ENCODE measurements at places on chromosomes 12 and 14.
A peak's percentile ranks its signal among the peaks of the same experiment; 100 is the strongest.

DNA sequence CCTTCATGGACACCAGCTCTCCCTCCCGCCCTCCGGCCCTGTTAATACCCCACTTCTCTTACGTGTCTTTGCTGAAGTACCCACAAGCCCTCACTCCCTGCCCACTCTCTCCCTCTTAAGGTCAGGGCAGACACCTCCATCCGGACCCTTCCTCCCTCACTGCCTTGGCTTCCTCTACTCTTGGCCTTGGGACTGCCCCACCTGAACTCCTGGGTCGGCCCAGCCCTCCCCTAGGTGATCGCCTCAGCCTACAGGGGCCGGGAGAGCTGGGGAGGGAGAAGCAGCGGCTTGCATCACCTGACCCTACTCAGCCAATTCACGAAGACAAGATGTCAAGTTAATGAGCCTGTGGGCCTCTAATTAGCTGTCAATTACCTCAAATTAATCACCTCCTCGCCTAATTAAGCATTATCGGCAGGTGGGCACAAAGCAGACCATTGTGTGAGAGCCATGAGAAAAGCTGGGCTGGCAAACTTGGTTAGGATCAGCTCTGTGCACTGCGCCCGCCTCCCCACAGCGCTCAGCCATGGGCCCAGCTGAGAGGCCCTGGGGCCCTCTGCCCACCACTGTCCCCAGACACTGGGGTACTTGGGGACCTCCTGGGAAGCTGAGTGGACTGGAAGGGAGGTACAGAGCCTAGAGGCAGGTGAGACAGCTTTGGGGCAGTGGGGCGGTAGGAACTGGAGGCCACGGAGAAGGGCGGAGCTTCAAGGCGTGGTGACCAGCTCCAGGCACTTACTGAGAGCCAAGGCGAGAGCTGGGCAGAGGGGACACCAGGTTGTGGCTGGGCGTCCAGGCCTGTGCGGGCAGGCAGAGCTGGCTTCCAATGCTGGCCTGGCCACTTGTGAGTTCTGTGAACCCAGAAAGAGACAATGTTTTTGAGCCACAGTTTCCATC is 25.1 kb upstream of the VSX2 start:
- DNase-seq, result no peak

GRCh38 chr12:68227356-68227755 is 1.7 kb upstream of the IL26 start:
- no peak for DNase-seq

- DNase-seq, result no peak
These were observed 11.6 kb upstream of the SRSF5 start for GRCh38 chr14:69755296-69755695.

DNA sequence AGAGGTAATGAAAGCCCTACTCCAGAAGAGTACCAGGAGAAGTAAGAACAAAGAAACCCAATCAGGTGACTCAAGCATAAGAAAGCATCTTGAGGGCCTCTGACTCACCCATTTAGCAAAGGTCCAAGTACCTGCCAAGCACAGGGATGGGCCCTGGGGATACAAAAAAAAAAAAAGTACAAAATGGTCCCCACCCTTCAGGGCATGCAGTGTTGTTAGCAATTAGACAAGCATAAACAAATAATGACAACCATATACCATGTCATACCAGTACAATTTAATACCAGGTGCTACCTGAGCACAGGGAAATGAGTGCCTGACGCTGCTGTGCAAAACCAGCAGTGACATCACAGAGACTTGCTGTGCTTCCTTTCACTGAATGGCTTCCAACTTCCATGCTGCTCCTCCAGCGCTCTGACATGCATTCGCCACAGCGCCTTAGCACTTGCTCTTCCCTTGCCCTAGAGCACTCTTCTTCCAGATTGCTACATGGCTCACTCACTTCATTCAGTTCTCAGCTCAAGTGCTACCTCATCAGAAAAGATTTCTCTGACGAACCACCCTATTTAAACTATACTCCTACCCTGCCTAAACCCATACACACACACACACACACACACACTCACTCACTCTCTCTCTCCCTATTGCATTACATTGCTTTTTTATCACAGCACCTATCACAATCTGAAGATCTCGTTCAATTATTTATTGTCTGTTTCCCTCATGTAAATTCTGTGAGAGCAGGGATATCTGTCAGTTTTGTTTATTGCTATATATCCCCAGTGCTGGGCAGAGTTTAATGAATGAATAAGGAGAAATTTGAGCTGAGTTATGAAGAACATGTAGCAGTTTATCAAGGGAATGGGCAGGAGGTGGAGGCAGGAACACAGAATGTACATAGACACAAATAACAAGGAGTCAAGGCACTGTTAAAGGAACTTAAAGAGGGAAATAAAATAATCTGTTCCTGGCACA is 12.9 kb upstream of the EPS8 start:
- DNase-seq, result no peak

- DNase-seq, result no peak
These were observed 16.4 kb upstream of the SRSF5 start for GRCh38 chr14:69750495-69750894.

DNA sequence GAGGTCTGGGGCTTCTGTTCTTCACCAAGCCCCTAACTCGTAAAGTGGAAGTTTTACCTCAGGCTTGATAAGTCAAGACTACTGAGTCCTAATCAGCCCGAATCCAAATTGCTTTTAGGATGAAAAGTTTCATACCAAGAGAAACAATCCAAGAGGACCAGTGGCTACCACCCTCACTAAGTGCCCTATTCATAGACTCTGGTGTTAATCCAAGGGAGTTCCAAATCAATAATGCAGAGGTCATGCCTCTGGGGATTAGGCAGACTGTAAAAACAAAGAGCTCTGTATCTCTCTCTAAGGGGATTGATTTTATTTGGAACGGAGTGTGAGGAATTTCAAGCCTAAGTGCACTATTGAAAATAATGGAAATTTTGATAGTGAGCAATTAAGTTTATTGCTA is 76.3 kb upstream of the LMNTD1 start:
- no peak for DNase-seq

DNA sequence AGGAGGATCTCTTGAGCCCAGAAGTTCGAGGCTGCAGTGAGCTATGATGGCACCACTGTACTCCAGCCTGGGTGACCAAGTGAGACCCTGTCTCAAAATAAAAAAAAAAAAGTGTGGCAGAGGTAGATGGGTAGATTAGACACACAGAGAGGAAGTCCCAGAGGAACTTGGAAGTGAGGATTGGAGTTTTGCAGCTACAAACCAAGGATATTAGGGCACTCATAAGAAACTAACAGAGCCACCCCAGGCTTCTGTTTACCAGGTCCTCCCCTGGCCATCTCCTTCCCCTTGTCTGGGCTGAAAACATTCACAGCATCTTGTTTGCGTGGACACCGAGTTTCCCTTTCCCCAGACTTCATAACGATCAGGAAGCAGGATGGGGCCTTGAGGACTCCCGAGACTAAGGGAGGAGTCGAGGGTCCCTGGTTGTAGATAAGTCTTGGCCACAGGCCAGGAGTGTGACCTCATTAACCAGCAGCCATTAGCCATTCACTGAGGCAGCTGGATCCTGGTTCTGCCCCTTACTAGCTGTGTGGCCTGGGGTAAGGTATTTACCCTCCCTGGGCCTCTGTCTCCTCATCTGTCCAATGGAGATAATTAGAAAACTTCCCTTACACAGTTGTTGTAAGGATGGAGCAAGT is 2.1 kb downstream of the MAP1LC3B2 start:
- DNase-seq, result no peak

GRCh38 chr14:26595926-26596542 is 1.8 kb downstream of the NOVA1 start:
- DNase-seq, result no peak

GRCh38 chr14:53954551-53955228 is 1.9 kb downstream of the BMP4 start:
- DNase-seq, result no peak

GRCh38 chr14:91246051-91246852 is 1.7 kb upstream of the GPR68 start:
- no peak for DNase-seq

DNA sequence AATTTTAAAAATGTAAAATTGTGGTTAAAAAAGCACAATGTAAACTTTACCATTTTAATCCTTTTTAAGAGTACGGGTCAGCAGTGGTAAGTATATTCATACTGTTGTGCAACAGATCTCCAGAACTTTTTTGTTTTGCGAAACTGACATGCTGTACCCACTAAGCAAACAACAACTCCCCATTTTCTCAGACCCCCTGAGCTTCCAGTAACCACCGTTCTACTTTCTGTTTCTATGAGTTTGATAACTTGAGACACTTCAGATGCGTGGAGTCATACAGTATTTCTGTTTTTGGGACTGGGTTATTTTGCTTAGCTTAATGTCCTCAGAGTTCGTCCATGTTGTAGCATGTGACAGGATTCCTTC is 38.0 kb downstream of the CHST11 start:
- no peak for DNase-seq

- DNase-seq, result no peak
These were observed 81.5 kb downstream of the DPF3 start for GRCh38 chr14:72812292-72812851.

- no peak for DNase-seq
These were observed 3.2 kb downstream of the PLD4 start for GRCh38 chr14:104927901-104928300.

DNA sequence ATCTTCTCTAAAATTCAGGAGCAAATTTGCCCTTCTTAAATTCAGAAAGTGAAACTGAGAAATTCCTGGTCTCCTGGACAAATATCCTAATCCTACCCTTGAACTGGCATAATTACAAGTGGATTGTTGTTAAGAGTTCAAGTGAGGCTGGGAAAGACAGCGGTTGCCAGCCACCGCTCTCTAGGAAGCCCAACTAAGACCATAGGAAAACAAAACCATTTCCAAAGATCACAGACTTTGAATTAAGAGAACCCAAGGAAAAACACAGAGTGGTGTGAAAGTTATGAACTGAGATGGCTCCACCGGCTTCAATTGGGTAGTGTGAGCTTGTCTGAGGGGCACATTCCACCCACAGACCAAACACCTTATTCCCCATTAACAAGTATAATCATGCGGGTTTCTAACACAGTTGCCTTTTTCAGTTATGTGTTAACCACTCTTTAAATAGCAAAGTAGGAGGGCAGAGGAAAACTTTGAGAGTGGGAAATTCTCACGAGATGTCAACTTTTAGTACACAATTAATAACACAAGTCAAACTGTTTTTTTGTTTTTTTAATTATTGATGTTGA is 1628.8 kb upstream of the SEL1L start:
- no peak for DNase-seq

GRCh38 chr14:83780321-83780720 is 1749.6 kb upstream of the FLRT2 start:
- no peak for DNase-seq

DNA sequence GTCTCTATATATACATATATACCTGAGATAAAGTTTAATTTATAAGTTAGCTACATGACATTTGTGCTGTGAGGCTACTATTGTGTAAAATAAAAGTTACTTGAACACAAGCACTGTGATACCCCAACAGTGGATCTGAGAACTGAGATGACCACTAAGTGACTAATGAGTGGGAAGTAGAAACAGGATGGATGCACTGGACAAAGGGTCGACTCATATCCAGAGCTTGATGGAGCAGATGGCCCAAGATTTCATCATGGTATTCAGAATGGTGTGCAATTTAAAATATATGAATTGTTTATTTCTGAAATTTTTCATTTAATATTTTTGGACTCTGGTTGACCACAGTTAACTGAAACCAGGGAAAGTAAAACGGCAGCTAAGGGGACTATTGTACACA is 908.6 kb upstream of the MDGA2 start:
- DNase-seq, result no peak

GRCh38 chr14:56846970-56847930 is 37.0 kb upstream of the OTX2 start:
- no peak for DNase-seq

GRCh38 chr14:63770187-63770807 is 42.4 kb upstream of the SGPP1 start:
- DNase-seq, result no peak

DNA sequence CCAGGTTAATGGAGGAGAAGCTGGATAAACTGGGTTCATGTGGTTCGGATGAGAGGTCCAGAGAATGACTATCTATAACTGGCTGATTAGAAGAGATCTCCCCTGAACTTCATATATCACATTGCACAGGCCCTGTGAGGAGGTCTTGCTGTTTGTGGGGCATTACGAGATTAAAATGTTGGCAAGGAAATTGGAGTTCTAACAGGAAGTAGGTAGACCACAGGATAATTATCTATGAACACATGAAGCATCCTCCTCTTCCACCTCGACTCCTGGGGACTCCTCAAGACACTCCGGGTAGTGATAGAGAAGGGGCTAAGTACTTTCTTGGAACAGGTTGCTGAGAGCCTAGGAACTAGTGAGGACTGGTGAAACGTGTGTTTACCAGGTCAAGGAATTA is 418.8 kb downstream of the KCNH5 start:
- no peak for DNase-seq

GRCh38 chr12:45305907-45306306 is 90.0 kb downstream of the ANO6 start:
- no peak for DNase-seq

DNA sequence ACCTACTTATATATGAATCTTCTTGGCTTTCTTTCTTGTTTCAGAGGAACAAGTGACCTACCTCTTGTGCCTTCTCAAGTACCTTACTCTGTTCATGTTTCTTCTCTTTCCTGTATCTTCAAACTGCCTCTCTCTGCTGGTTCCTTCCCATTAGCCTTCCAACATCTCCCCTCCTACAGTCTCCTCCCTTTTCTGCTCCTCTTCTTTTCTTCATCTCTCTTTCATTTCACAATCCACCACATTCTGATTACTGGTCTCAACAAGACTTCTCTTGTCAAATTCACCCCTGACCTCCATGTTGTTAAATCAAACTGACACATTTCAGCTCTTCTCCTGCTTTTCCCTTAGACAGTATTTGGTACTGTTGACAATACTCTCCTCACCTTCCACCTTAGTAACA is 95.6 kb downstream of the BRMS1L start:
- no peak for DNase-seq

GRCh38 chr12:5907807-5908206 is 37.3 kb downstream of the ANO2 start:
- DNase-seq, result no peak

DNA sequence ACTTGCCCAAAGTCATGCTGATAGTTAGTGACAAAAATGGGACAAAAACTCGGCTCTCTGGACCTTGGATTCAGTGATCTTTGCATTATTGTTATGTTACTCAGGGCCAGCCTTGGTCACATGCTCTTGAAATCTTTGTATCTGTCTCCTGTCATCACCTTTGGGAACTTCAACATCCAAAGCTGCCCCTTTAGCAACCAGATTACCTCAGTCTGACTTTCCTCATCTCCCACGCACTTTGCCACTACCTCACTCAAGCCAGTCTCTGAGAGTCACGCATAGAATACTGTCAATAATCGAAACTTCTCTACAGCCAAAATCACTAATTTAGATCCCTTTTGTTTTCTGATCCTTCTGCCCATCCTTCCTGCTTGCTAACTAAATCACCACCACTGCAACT is 90.8 kb upstream of the DAAM1 start:
- DNase-seq, result no peak

- DNase-seq, result no peak
These were observed 8.1 kb upstream of the RIMKLB start for GRCh38 chr12:8689681-8690080.

- DNase-seq, result peak; percentile 77
These were observed at the start of gene TMTC1 for GRCh38 chr12:29783773-29784666. Gene TMTC1 (minus strand): TSS chr12:29783942. CDS start chr12:29783751, 191 bp downstream.

- DNase-seq, result no peak
These were observed 6.9 kb upstream of the BCL7A start for GRCh38 chr12:122014781-122015180.

- no peak for DNase-seq
These were observed 38.1 kb downstream of the CIT start for GRCh38 chr12:119838826-119839600.

Measured in mesothelial cell of epicardium (in vitro differentiated cells).